CD4-positive, alpha-beta T cell treated with Interleukin-1 beta for 1 hour (primary cell): ENCODE measurements at places on chromosomes 1 and 21.

GRCh38 chr1:211697356-211697755 lies 21.9 kb upstream of the NEK2 start:
- DNase-seq, result no peak

GRCh38 chr1:1943834-1944570 lies 24.9 kb upstream of the TMEM52 start:
- DNase-seq, result peak; percentile 49

- no peak for DNase-seq
Measured at GRCh38 chr1:89527750-89528381, 3.2 kb downstream of the LRRC8B start.

DNA sequence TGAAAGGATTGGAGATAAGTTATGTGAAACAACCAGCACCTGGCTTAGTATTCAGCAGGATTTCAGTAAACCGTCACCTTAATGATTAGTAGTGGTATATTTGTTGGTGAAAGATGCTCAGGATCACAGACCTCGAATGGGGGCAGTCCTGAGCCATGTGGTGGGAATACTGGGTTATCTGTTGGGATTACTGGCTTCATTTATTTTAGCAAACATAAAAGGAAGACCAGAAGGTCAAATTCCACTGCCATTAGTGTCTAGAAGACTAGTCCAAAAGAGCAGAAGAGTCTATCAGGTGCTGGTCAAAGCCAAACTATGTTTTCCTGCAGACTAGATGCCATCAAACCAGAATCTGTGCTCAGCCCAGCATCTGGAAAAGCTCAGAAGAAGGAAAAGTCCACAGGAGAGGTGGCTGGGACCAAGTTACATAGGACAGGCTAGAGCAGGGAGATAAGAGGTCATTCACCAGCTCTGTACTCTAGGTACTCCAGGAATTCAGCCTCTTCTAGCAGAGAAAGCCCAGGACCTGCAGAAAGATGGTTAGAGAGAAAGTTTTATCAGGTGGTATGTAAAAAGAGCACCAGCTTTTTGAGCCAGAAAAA lies 343.4 kb downstream of the PLPP3 start:
- no peak for DNase-seq

- DNase-seq, result no peak
Measured at GRCh38 chr1:222522105-222522915, 25.6 kb downstream of the HHIPL2 start.

GRCh38 chr1:173916667-173917066 lies 460 bp downstream of the SERPINC1 start:
- no peak for DNase-seq

GRCh38 chr1:240136402-240136801 lies 44.7 kb downstream of the FMN2 start:
- no peak for DNase-seq

DNA sequence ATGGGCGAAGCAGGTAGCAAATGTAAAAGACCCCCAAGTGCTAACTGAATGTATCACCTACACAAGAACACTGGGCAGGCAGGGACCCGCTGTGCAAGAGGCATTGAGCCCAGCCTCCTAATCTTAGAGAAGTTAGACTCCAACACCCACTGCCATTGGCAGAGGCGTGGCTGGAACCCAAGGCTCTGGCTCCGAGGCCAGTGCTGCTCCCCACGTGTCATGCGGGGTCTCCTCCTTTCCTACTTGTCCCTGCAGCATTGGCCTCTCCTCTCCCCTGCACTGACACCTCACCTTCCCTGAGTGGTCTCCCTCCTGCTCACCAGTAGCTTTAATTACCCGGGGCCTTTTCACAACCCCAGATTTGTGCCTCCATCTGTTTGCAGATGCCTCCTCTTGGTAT lies 107.0 kb downstream of the GALNT2 start:
- DNase-seq, result no peak

- no peak for DNase-seq
Measured at GRCh38 chr1:168631671-168632400, 55.4 kb downstream of the XCL1 start.

- no peak for DNase-seq
Measured at GRCh38 chr21:44405948-44406872, 49.1 kb upstream of the LRRC3 start.

GRCh38 chr1:18870957-18871356 lies 11.5 kb upstream of the TAS1R2 start:
- DNase-seq, result no peak

- no peak for DNase-seq
Measured at GRCh38 chr1:92168657-92169056, 49.1 kb upstream of the C1orf146 start.

DNA sequence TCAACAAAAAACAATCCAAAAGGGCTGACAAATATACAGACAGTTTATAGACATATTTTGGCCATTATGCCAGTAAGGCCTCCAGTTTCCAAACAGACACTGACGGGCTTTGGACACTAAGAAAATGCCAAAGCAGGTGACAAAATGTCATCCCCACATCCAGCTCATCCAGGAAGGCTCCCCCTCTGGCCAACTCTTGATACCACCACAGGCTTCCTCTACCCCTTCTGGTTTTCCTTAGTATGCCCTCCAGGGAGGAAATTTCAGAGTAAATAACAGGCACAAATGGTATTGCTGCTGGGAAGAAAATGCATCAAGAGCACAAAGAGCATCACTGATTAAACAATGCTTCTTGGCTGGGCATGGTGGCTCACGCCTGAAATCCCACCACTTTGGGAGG lies 225.3 kb downstream of the VAV3 start:
- DNase-seq, result no peak

DNA sequence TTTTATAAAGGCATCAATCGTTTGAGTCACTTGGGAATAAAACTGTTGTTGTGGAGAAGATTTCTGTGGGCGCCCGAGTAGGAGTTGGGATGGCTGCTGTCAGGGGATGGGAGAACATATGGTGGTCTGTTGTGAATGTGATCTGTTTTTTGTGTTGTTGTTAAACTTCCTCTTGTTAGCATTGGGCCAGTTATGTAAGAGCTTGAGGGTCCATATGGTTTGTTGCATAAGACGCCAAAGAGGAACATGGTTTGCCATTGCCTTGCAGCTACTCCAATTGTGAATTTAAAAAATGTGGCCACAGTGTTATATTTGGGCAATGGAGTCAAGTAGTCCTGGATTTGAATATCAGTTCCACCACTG lies 136.1 kb upstream of the JUN start:
- DNase-seq, result no peak

DNA sequence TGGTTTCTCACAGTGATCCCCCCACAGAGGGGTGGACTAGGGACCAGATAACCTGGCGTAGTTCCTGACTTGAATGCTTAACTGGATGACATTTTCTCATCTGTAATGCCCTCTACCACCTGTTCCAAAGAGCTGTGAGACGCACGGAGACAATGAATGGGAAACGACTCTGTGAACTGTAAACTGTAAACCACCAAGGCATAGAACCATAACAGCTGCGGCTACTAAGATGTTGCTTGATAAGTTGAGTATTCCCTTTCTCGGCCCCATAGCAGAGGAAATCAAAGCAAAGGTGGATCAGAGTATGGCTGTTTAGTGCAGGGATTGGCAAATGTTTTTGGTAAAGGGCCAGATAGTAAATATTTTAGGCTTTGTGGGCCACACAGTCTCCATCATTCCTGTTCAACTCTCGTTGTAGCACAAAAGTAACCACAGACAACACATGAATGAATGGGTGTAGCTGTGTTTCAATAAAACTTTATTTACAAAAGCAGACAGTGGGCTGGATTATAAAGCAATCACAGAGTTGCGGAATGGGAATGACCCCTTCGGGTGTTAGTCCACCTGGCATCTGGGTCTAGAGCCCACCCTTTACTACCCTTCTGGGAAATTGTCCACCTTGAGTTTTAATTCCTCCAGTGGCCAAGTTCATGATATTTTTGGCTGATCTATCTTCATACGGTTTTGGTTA lies 315.2 kb downstream of the RPS6KC1 start:
- no peak for DNase-seq

- no peak for DNase-seq
Measured at GRCh38 chr21:44505673-44506278, 34.2 kb downstream of the KRTAP10-1 start.

GRCh38 chr1:180585994-180586359 lies 27.2 kb downstream of the OVAAL start:
- DNase-seq, result no peak

DNA sequence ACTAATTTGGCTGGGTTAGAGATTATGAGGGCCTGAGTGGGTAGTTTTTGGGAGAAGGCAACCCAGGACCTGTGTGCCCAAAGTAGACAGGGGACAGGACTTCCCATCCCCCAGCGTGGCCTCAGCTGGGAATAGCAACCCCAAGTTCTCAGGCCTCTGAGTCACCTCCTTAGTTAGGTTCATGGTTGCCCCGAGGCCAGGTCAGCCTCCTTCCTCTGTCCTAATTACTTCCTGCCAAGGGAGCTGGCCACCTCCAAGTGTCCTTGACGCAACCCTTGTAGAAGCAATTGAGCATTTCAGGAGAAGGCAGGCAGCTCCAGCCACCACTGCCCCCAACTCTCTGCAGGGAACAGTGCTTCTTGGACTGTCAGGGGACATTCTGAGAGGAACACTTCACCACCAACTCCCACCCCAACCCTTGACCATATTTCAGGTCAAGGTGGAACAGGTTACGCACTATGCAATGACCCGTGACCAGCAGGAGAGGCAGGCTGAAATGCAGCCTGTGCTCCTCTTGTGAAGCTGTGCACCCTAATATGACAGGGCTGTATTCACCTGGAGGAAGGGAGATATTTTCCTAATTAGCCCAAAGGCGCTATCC lies 5.1 kb upstream of the NT5C1A start:
- no peak for DNase-seq

DNA sequence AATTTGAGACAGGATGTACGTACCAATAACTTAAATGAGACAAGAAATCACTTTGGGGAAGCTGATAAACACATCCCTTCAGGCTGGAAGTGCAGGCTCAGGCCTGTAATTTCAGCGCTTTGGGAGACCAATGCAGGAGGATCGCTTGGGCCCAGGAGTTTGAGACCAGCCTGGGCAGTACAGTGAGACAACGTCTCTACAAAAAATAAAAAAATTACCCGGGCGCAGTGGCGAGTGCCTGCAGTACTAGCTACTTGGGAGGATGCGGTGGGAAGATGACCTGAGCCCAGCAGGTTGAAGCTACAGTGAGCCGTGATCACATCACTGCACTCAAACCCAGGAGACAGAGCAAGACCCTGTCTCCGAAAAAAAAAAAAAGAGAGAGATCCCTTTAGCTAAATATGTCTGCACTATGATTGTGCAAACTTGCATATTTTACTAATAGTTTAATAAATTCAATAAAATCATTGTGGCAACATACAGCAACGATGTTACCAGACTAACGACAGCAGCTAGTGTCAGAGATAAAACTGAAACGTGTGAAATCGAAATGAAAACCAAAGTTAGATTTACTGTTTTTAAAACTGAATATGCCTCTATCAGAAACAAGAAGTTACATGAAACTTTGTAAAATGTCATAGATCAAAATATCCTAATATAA lies 54.7 kb downstream of the CD2 start:
- DNase-seq, result peak; percentile 55

- no peak for DNase-seq
Measured at GRCh38 chr1:93159337-93159736, 20.9 kb downstream of the TMED5 start.

DNA sequence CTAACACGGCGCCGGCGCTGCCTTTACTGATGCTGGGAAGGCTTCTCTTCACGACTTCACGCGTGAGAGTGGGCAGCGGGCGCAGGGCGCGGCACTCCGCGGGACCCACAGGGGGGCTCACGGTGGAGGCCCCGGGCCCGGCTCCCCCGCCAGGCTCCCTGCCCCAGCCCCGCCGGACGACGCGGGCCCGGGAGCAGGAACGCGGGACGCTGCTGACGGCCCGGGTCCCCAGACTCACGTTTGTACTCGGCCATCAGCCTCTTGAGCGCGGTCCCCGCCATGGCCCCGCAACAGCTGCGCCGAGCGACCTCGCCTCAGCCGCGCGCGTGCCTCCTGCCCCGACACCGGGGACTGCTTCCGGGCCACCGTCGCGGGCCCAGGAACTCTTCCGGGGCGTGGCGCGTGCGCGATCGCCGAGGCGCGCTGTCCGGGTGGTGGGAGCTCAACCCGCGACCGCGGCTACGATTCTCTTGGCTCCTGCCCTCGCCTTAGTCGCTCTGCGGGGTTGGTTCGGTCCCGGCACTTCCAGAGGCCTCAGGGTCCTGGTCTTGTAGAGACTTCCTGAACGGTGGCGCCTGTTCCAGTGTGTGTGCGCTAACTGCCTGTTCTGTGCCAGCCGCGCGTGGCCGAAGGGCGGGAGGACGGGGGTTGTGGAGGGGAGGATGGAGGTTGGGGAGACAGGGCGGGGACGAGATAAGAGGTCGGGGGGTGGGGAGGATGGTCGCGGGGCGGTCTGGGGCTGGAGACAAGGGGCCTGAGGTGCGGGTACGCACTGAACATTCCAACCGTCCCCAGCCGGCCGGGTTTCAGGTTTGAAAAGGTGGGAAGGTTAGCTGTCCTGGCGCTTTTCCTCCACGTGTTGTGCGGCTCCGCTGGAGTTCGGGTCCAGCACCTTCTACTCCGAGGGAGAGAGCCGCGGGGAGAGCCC lies at the start of gene UBE2G2:
Gene UBE2G2 (minus strand): TSS at position 353 of the 928 bp plus-strand sequence. CDS start 72 bp downstream, at position 281.
- peak; percentile 88 for DNase-seq

DNA sequence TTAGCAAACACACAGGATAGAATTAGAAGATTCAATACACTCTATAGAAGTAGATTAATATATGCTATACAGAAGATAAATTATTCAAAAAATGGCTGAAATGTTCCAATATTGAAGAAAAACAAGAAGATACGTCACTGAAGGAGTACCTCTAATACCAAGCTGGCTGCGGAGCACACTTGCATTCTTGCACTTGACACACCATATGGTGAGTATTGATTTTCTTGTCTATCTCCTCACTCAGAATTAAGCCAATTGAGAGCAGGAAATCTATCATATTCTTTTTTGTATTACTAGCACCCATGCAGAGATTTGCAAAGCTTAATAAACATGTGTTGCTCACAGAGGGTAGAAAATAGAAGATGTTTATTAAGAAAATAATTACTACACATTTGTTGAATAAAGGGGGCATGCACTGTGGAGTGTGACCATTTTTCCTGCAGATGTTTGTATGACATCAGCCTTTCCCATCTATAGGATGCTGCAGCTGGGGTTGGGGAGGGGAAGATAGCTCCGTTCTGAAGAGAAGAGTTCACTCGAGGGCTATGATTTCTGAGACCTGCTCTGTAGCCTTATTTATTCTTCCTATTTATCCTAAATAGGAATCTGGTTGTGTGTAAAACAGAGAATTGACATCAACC lies 318.1 kb downstream of the HHIPL2 start:
- no peak for DNase-seq

DNA sequence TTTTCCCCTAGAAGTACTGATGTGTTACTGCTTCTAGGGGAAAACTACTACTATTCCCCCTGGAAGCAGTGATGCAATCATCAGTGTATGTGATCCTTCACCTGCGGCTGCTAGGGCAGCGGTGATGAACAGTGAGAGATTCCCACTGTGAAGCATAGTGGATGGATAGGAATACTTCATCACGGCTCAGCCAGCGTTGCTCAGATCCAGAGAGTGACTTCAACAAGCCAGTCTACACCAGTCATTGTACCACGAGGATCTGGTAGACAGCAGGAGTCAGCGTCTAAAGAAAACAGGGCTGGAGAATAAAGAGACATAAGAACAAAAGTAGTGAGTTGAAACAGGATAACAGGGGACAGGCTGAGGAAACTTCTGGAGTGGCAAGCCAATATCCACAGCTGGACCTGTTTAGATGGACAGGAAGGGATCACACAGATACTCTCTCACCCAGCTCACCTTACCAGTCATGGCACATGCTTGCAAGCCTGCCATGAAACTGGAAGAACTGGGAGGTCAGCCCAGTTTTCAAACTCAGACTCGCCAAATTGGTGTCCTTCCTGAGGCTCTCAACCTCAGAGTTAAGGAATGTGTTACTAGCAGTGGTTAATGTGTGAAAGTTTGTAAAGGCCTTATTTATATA lies 42.4 kb upstream of the LRRC52 start:
- DNase-seq, result no peak

- DNase-seq, result no peak
Measured at GRCh38 chr21:42806509-42807140, 72.7 kb downstream of the WDR4 start.
